Stimulated activated CD4-positive, alpha-beta T cell treated with anti-CD3 and anti-CD28 coated beads, Interleukin-12 subunit alpha, Interleukin-12 subunit beta, amount 100 ng/mL, for 24 hours (primary cell): ENCODE measurements at places on chromosomes 7 and 10.

- no peak for DNase-seq
These were observed 32.9 kb downstream of the SVOPL start for GRCh38 chr7:138668229-138668596.

- no peak for DNase-seq
These were observed 167.0 kb upstream of the PPP1R3A start for GRCh38 chr7:114085592-114086501.

DNA sequence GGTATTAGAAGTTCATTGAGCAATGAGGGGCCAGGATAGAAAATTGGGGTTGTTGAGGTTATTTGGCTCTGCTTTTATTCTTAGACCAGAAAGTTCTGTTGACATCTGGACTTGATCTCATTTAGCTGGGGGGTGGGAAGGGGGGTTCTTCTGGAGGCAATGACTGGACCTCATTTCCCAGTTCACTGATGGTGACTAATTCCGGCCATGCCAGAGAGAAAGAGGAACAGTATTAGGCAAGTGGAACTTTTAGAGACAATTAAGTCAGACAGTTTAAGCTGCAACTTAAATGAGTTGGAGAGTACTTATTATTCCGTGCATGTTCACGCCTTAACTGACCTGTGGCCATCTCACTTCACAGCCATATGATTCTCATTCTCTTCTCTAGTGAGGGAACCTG, 512.5 kb downstream of the REEP3 start:
- no peak for DNase-seq

DNA sequence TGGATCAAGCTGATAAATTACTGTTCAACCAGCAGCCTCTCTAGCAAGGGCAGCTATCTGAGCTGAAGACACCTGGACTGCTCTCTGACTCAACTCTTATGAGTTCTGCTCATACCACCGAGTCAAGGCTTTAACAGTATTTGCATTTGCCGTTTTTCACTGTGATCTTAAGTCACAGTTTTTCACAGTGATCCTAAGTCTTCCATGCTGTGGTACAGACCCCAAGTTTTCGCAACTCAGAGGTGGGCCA, 31.3 kb downstream of the PIP4K2A start:
- DNase-seq, result no peak

DNA sequence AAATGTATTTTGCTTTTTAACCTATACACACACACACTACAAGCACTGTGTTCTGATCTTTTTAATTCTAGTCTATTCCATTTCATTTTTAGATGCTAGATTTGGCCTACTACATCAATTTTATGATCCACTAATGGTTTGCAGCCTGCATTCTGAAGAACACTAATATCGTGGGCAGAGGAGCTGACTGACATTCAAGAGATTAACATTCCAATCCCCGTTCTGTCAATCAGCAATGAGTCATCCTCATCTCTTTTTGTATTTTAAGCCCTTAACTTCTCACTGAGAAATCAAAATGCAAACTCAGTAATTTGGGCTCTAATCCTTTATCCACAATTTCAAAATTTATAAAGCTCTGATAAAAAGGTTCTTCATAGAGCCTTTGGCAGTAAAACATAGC, 47.1 kb upstream of the GAD2 start:
- no peak for DNase-seq

DNA sequence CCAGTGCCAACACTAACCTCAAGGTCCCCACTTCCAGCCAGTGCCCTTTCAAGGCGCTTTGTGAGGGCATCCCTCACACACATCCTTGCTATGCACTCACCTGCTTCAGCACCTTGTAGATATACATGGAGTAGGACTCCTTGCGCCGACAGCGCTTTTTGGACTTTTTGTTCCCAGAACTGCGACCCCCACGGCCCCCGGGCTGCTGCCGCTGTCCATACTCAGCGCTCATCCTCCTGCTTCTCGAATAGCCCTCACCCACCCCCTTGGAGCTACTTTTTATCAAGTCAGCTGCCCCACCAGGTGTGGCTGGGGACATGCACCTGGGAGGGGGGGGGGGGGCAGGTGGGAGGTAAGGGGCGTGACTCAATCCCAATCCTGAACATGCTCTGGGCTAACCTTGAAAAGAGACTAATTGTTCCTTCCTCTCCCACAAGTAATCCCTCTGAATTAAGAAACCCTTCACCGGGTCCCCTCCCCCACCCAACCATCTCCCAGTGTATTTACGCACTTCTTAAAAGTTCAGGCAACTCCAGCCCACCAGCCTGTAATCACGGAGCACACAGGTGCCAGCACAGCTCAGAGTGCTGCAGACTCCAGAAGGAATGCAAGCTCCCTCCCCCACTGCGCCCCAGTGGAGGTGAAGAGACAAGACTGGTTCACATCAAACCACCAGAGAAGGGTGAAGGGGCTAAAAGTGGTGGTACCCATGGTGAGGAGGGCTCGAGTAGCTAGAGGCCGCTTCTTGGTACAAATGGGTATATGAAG, at the start of gene H2BK1:
Gene H2BK1, minus strand, starts transcription at position 402 of the 768 bp plus-strand sequence. Its CDS starts 170 bp downstream, at position 232.
- no peak for DNase-seq

- no peak for DNase-seq
These were observed 342.6 kb downstream of the TCERG1L start for GRCh38 chr10:130968964-130969363.

DNA sequence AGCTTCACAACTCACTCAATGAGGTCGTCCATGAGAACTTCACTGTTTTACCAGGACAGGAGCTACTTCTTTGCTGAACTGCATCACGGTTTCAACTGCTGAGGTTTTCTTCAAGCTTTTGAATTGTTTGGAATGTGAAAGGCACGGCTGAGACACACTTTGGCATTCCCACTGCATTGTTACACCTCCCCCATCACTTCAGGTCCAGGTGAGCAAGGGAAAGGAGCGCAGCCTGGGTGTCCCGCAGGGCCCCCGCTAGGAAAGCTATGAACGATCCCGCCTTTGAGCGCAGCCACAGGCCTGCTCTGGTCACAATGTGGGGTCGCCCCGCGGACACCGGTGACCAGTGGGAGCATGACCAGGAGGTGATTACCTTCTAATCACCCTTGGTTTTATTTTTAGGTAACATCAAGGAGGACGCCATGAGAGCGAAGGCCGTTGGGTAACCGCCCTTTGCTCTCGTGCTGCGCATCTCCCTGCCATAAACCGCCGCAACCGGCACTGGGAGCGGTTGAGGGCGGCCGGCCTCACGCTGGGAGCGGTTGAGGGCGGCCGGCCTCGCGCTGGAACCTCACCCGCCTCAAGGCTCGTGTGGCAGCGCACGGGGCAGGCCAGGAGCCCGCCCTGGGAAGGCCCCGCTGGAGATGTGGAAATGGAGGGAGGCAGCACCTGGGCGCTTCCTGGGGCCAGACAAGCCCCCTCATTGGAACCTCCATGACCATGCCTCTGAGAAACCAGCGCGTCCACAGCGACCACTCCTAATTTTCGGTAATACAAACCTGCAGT, 50.9 kb upstream of the SGMS1 start:
- DNase-seq, result no peak

- no peak for DNase-seq
These were observed 250.9 kb downstream of the KIF20B start for GRCh38 chr10:89952325-89952724.

GRCh38 chr7:127754457-127754856, 102.5 kb downstream of the SND1 start:
- no peak for DNase-seq

DNA sequence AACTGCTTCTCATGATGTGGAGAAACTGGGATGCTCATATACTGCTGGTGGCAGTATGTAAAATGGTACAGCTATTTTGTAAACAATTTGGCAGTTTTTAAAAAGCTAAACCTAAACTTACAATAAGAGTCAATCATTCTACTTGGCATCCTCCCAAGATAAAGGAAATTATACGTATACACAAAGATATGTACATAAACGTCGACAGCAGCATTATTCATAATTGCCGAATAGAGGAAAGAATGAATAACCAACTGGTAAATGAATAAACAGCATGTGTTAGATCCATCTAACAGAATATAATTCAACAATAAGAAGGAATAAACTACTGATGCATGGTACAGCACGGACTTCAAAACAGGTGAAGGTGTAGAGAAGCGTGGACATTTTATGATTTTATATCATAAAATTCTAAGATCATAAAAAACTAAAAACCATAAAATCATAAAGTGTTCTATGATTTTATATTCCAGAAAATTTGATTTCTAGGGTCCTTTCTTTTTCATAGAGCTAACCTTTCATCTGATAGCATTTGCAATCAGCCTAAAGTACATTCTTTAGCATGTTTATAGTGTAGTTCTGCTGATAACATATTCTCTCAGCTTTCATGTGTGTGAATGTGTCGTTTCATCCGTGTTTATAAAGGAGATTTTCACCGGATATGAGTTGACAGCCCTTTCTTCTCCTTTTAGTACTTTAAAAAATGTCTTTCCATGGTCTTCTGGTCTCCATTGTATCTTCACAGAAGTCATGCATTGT, 261.5 kb downstream of the DIP2C start:
- no peak for DNase-seq

DNA sequence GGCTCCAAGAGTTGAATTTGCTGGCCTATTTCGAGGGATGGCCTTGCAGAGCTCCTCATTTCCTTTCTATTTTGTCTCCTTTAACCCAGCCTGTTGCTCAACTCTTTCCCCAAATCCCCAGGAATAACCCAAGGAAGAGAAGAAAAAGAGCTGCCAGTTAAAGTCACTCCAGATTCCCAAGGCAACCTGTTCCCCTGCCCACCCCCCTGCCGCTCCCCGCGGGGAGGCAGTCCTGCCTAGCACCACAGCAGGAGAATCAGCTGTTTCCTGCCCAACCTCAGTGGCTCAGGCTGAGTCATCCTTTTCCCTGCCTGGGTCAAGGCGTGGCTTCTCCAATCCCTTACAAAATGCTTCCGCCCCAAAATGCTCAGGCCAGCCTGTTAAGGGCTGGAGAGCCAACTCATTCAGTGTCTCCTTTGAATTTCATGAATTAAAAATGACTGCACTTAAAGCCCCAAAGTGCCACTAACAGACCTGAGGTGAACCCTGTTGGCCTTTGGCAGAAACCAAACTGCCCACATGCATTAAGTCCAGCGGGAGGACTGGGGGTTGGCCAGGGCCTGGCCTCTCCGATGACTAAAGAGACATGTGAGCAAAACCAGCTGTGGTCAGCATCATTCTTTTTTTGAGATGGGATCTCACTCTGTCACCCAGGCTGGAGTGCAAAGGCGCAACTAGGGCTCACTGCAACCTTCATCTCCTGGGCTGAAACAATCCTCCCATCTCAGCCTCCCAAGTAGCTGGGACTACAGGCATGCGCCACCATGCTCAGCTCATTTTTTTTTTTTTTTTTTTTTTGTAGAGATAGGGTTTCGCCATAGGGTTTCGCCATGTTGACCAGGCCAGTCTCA, 83.2 kb upstream of the KIF5B start:
- DNase-seq, result no peak

GRCh38 chr10:98596404-98596803, 149.7 kb upstream of the HPS1 start:
- no peak for DNase-seq

- DNase-seq, result no peak
These were observed 58.9 kb downstream of the CALML3 start for GRCh38 chr10:5583525-5584175.

DNA sequence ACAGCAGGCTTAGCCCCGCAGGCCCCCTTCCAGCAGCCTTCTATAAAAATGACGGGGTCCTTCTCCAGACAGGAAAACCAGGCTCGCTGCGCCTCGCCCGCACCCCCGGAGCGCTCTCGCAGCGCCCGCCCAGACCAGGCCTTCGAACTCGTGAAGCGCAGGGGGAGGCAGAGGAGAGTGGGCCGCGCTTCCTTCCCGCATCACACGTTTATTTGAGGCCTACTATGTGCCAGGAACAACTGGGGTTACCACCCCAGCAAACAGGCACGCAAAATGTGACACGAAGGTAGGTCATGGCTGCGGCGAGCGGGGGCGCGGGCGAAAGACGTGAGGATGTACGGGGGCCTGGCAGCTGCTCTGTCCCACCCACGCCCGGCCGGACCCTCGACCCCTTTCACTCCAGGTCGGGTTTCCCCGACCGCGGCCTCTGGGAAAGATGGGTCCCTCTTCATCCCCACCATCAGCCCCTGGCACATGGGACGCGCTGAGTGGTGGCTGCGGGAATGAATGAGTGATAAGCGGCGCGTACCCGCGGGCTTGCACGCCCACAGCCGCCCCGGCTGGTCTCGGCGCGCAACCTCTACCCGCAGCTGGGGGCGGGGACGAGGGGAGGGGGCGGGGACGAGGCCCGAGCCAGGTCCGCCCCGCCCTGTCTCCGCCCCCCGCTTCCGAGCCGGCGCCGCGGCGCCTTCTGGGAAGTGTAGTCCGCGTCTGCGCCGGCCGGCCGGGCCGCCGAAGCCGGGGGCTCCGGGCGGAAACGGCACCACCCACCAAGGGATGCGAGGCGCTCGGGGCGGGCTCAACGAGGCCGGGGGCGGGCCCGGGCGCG, 59.1 kb downstream of the ZNF467 start:
- peak; percentile 87 for DNase-seq

DNA sequence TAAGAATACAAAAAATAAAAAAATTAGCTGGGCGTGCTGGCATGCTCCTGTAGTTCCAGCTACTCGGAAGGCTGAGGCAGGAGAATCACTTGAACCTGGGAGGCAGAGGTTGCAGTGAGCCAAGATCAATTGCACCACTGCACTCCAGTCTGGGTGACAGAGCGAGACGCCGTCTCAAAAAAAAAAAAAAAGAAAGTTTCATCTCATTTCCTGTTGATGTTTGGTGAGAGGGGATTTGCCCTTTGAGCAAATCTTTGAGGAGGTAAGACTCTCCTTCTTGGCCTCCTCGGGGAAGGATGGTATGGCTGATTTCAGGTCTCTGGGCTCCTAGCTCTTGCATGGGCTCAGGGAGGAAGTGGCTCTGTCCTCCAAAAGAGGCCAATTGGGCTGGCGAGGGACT, 3.6 kb upstream of the GRID2IP start:
- DNase-seq, result no peak

DNA sequence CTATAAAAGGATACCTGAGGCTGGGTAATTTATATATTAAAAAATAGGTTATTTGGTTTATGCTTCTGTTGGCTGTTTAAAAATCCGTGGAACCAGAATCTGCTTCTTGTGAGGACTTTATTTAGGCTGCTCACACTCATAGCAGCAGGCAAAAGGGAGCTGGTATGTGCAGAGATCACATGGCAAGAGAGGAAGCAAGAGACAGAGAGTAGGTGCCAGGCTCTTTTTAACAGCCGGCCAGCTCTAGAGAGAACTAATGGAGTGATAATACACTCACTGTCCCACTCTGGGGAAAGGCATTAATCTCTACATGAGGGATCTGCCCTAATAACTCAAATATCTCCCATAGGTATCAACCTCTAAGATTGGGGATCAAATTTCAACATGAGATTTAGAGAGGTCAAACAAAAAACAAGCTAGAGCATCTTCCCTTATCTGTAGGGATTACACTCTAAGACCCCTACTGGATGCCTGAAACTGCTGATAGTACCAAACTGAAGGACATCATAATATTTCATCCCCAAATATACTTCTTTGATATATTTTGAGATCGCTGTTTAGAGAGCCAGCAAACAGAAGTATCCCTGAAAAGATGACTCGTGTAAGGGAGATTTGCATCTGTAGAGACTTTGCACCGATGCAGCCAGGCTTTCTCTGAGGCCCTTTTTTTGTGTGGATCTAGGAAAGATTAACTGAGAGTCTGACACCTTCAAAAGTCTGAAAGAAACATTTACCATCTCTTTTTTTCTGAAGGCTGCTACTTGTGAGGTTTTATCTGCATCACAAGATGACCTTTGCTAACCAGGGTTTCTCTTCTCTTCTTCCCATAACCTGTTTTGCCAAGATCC, 717.0 kb upstream of the MBL2 start:
- DNase-seq, result no peak

GRCh38 chr7:108497082-108497725, 28.7 kb downstream of the PNPLA8 start:
- DNase-seq, result no peak
